Activated CD4-positive, CD25-positive, alpha-beta regulatory T cell treated with anti-CD3 and anti-CD28 coated beads, Interleukin-2, amount 50 U/mL, for 24 hours (primary cell): ENCODE measurements at places on chromosomes 2 and 18.
A peak's percentile ranks its signal among the peaks of the same experiment; 100 is the strongest.

- no peak for ATAC-seq
Observed at GRCh38 chr2:178391701-178392100, 59.3 kb downstream of the PRKRA start.

GRCh38 chr2:50620783-50621182 lies 411.1 kb downstream of the NRXN1 start:
- no peak for ATAC-seq

- ATAC-seq, result no peak
Observed at GRCh38 chr18:50373561-50374219, 1.2 kb upstream of the SKA1 start.

GRCh38 chr2:132977812-132978529 lies 308.0 kb upstream of the LYPD1 start:
- no peak for ATAC-seq

DNA sequence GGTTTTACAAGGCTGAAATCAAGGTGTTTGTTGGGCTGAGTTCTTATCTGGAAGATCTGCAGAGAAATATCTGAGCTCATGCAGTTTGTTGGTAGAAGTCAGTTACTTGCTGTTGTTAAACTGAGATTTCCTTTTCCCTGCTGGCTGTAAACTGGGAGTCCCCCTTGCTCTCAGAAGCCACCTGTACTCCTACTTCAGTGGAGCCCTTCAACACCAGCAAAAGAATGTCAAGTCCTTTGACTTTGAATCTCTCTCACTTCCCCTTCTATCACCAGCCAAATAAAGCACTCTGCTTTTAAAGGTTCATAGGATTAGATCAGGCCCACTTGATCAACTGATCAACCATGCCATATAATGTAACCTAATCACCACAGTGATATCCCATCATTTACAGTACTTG lies 252.2 kb upstream of the CDH7 start:
- ATAC-seq, result no peak

- no peak for ATAC-seq
Observed at GRCh38 chr2:25290811-25291495, 50.8 kb downstream of the DNMT3A start.

DNA sequence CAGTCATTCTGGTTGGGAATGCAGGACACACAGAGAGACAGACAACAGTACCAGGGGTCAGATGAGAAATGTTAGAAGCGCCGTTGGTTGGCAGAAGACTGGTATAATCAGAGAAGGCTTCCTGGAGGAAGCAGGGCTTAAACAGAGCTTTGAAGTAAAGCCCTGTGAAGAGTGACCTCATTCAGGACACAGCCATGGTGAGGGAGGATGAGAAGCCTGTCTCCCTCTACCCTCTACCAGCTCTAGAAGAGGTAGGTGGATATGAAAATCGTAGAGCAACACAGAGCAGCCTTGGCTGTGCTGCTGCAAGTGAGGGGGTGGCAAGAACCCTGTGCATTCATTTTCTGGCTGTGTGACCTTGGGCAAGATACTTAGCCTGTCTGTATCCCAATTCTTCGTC lies 14.2 kb downstream of the TET3 start:
- no peak for ATAC-seq

- no peak for ATAC-seq
Observed at GRCh38 chr2:29050591-29050990, 23.7 kb downstream of the PCARE start.

GRCh38 chr2:128444816-128445522 lies 126.3 kb upstream of the HS6ST1 start:
- ATAC-seq, result no peak

GRCh38 chr2:47783486-47784351 lies 774 bp downstream of the MSH6 start:
- peak; percentile 22 for ATAC-seq

GRCh38 chr2:104734937-104735586 lies 118.9 kb upstream of the POU3F3 start:
- ATAC-seq, result no peak

- ATAC-seq, result no peak
Observed at GRCh38 chr18:32769071-32769585, 3.7 kb downstream of the KLHL14 start.

DNA sequence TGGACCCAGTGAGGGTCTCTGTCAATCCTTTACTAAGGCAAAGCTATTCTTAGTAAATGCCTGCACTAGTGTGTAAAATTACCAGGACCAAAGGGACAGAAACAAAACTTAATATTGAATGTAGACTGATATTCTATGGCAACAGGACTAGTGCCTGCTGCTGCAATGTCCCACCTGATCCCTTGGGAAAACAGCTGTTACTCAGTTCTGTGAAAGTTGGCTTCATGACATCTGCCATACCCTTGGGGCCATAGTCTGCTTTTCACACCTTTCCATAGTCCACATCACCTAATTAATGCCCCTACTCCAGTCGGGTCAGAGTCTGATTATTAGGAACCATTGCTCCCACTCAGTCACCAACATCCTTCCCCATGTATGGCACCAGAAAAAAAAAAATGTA lies 14.5 kb downstream of the DNAJC27 start:
- ATAC-seq, result no peak

GRCh38 chr18:44968336-44968735 lies 287.6 kb downstream of the SETBP1 start:
- ATAC-seq, result no peak

DNA sequence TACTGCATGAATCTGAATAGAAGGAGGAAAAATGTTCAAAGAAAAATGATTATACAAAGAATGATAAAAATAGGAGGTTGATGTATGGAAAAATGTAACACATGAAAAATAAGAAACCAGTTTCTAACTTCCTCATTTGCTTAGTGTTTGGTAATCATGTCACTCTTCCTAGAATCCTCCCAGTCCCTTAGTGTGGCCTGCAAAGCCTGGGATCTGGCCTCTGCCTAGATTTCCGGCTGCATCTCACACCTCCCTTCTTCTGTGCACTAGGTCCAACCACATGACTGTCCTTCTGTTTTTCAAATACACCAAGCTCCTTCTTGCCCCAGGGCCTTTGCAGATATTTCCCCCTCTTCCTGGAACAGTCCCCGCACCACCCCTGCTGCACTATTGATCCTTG lies 76.8 kb upstream of the RBMS1 start:
- ATAC-seq, result no peak

DNA sequence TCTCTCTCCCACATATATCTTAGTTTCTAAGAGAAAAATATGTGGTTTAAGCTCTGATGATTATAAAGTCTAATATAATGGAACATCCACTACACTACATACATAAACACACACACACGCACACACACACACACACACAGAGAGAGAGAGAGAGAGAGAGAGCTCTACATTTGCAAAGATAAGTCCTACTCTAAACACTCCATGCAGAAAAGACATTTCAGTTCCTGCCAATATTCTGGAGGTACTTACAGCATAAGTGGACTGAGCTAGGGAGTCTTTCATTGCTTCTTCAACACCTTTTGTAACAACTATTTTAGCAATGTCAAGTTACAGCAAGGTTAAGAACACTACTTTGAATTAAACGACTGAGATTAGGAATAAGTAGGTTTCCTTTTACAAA lies 80.1 kb downstream of the FIGN start:
- no peak for ATAC-seq

GRCh38 chr2:174681099-174682006 lies 82.9 kb downstream of the CHRNA1 start:
- ATAC-seq, result no peak

DNA sequence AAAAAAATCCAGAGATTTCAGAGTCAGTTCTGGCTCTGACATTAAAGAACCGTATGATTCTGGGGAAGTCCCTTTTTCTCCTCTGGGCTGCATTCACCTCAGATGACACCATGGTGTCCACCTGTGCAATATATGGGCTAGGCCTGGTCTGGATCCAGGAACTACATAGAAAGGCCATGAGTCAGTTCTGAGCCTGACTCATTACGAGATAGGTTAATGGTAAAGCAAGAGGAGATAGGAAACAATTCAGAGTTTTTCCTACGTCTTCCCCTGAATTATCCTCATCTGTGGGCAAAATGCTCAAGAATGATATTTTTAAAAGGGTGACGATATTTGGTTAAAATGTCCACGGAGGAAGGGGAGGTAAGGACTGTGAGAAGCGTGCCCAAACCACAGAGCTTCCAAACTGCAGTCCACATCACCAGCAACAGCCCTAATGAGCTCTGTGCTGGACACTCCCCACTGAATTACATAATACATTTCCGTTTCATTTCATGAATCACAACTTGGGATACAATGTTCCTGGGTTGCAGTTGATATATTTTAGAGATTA lies 180.1 kb upstream of the OSR1 start:
- ATAC-seq, result no peak

- no peak for ATAC-seq
Observed at GRCh38 chr2:43300222-43300621, 73.8 kb upstream of the ZFP36L2 start.

DNA sequence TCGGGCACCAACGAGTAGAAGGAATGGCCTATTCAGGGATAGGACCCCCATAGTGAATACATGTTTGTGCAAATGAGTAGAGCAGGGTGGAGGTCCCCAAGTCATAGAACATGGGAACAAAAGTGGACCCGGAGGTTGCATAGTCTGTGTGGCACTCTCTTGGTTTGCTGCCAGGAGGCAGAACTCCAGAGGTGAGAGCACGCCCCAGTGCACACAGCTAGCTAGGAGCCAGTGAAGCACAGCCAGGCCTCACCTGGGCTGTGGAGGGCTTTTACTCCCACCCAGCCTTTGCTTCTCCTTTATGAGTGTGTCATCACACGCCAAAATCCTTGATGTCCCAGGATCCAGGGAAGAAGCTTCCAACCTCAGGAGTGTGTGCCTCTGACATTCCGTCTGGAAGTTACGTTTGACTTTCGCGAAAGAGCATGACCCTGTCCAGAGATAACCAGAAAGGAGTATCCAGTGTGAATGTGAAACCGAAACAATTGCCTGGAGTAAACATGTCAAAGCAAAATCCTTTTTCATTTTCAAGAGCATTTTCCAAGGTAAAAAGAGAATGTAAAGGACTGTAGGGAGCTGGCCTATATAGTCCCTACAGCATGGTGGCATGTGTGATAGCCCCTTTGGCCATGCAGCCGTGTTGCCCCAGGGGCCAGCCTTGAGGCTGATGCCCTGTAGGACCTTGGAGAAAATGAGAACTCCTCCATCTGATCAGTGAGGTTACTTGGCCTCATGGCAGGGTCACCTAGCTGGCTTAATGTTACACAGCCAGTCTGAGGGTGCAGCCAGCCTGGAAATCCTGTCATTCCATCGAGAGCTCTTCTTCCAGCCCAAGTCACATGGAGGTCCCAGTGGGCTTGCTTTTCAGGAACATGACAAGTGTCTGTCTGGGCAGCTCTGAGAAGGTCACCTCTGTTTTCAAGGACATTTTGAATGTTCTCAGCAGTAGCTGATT lies 8.8 kb downstream of the TRIB2 start:
- no peak for ATAC-seq

- ATAC-seq, result no peak
Observed at GRCh38 chr18:32776561-32776960, 3.7 kb upstream of the KLHL14 start.

- ATAC-seq, result no peak
Observed at GRCh38 chr18:59079264-59079663, 60.4 kb upstream of the SEC11C start.

DNA sequence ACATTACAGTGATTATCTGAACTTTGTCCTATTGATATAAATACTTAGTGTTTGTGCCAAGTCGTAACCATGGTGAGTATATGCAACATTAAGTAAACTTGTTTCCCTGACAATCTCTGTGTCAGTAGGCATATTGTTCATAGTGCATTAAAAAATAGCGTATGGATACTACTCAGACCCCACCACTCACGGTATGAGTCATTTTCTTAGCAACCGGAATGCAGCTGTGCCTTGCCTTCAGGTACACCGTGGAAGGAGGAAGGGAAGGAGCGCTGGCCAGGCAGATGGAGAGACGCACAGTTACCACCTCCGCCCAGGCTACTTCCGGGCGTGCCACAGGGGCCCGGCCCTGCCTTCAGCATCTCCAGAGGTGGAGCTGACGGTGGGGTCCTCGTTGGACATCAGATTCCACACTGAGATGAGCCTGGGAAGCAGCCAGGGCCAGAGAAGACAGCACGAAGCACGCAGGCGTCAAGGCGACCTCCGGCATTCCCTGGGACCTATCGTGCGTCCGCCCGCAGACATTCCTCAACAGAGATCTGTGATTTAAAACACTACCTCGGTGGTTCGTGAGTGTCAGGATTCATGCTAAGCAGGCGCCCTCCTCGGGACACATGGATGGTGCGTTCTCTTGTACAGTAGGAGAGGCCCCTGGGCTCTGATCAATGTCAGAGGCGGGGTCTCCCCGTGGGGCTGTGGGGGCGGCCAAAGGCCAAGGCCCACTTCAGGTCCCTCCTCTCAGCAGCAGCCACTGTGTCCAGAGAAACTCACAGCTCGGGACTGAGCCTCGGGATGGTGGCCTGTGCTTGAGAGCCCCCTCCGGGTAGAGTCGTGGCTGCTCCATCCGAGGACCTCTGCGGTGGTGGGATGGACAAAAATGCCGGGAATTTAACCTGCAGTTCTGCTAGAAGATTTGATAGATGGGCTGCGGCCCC lies 82.2 kb upstream of the HDAC4 start:
- ATAC-seq, result no peak

DNA sequence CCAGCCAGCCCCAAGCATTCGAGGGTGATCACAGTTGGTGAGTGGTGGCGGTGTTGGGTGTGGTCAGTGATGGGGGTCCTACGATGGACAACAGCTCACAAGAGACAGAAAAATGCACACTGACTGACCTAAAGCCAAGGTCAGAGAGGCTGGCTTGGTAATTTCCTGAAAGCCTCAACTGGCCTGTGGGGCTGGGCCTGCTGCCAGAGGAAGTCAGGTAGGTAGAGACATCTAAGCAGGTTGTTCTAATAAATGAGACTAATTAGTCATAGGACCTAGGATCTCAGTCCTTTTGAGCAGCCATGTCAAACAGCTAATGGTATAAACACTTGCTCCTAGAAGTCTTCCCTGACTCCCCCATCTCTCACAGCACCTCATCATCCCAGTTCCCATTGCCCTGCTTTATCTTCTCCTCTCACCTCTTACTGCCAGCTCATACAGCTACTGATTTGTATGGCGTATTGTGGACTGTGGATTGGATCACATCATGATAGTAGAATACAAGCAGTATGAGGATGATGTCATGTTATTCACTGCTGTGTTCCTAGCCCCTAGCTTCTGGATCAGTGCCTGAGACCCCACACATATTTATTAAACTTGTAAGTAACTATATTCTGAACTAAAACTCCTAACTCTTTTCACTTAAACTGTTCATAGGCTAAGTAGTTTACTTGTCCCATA lies 262.9 kb upstream of the KLHL29 start:
- ATAC-seq, result no peak

GRCh38 chr2:159933727-159934049 lies 128.7 kb downstream of the PLA2R1 start:
- ATAC-seq, result no peak

- ATAC-seq, result no peak
Observed at GRCh38 chr2:222360146-222360545, 61.3 kb upstream of the PAX3 start.

- no peak for ATAC-seq
Observed at GRCh38 chr2:55161295-55162210, 70.5 kb downstream of the CLHC1 start.

GRCh38 chr2:100895934-100896685 lies 76.2 kb downstream of the NPAS2 start:
- ATAC-seq, result no peak

DNA sequence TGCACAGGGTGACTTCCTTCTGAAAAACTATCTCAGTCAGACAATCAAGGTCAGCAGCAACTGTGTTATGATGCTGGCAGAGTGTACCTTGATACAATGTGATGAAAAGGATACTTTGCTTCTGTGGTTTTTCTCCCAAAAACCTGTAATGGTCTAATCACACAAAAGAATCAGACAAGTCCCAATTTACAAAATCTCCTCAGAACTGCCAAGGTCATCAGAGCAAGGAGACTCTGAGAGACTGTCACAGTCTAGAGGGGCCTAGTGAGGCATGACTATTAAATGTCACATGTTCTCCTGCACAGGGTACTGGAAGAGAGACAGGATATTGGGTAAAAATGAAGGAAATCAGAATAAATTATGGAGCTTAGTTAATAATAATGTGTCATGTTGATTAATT lies 185.4 kb downstream of the ST6GAL2 start:
- ATAC-seq, result no peak
